ENCODE measurements at places on chromosomes 6 and 20. TPM values are rescaled to one million over a fixed set of nuclear protein-coding genes. Genes with fewer than 3 reads are reported as not detected.

DNA sequence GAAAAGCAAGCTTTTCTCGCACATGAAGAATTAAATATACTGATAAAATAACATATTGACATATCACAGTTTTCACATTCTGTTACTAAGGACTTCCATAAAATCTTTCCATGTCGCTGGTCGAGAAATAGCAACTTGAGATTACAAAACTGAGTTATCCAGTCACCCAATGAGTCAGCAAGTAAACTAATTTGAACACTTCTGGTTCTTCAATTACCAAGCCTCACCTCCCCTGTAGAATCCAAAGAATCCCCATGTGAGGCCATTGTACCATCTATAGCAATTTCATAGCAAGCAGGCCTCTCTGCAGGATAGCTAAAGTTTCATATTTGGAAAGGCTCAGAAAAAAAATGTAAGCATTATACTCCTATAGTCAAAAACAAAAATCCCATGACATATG, 87.3 kb downstream of the PKHD1 start:
- DNase-seq = no peak

GRCh38 chr20:19427480-19427879, 215.0 kb downstream of the SLC24A3 start:
- DNase-seq = no peak

ESR1 gene
- 0.16 TPM for total RNA-seq

DEFB124 gene
- total RNA-seq = not detected

Data from occipital lobe (tissue), 3 donors.